ENCODE measurements at places on chromosomes 12 and 14.

- no peak for DNase-seq
Observed at GRCh38 chr12:110304061-110304551, 23.1 kb downstream of the ATP2A2 start.

GRCh38 chr12:97061171-97061570 is 154.1 kb downstream of the NEDD1 start:
- no peak for DNase-seq

GRCh38 chr12:131130311-131130911 is 176.7 kb downstream of the ADGRD1 start:
- DNase-seq: no peak

DNA sequence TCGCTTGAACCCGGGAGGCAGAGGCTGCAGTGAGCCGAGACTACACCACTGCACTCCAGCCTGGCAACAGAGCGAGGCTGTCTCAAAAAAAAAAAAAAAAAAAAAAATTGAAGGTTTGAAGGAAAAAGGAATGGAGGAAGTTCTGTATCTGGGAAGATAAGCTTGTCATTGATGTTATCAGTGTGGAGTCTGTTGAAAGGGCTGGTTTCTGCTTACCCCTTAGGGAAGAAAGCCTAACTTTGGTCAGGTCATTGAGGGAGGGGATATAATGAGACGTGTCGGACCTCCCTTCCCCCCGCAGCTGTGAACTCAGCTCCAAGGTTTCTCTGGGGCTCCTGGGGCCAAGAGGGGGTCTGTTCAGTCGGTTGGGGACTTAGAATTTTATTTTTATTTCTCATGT is 16.4 kb downstream of the DAO start:
- DNase-seq: no peak

GRCh38 chr12:42370013-42370412 is 44.0 kb downstream of the PPHLN1 start:
- no peak for DNase-seq

GRCh38 chr14:55702511-55702910 is 122.5 kb downstream of the KTN1 start:
- DNase-seq: no peak

DNA sequence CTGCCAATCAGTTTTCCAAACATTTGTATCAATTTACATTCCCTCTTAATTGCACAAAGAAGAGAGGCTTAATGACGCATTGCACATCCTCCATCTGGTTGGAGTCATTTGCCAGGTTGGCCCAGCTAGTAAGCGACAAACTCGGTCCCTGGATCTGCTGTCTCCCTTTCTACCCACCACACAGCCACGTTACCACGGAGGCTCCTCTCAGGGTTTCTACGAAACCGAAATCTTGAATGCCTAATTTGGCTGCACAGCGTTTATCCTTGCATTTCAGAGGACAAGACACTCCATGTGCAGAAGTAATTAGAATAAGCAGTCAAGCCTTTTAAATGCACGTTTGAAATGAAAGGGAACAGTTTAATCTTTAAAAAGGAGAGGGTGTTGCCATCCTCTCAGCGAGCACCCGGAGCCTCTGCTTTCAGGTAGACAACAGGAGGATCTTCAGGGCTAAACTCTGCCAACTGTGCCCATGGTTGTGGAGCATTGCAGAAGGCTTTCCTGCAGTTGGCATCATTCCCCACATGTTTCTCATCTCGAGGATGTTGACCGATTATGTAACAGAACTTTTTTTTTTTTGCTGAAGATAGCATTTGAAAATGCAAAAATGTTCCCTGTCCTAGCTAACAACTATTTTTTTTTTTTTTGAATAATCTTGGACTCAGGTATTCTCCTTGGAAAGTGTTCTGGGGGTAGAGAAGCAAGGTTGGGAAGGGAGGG is 37.8 kb downstream of the SLC24A4 start:
- no peak for DNase-seq

DNA sequence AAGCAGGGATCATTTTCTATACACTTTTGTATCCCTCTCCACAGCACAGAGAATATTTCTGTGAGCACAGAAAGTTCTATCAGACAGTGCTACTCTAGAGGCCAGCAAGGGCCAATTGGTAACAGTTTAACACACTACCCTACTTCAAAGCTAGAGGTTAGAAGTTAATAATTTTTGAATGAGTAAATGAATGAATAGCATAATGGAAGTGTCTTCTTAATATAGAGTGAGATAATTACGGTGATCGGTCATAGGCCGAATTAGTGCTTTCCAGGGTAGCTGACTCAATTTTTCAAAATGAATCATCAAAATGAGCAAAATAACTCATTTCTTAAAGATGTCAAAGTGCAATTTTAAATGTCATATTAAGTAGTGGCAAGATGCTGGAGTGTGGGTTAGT is 67.0 kb upstream of the CCDC198 start:
- DNase-seq: no peak

DNA sequence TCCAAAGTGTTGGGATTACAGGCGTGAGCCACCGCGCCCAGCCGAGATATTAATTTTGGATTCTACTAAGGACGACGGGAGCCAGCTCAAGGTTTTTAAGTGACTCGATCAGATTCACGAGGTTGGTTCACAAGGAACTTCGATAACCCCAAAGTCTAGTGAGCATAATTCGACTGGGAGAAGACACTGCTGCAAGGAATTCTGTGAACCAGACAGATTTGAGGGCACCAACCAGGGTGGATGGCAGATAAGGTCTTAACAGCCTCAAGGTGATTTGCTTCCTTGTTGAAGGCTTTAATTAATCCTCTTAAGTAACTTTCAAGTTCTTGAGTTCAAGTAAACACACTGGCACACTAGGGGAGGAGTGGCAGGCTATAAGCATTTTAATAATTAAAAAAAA is 1.1 kb upstream of the KLHDC2 start:
- DNase-seq: peak; percentile 18

DNA sequence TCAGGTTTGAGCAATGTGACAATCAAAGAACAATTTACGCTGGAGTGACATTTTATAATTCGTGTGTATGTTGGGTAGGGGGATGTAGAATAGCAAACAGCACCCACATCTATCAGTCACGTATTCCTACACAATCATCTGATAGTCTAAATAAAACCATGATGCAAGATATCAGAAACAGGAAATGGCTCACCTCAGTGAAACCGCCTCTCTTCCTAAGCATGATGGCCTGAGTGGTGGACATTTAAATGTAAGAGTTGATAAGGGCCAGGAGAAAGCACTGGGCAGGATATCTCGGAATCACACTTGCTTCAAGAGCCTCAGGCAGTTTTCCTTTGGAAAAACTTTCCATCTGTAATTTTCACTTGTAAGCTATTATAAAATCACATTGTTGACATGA is 128.2 kb downstream of the GRIP1 start:
- DNase-seq: no peak

GRCh38 chr14:23094666-23095195 is at the start of gene ACIN1:
Gene ACIN1, minus strand, starts transcription at chr14:23095136. Its CDS starts 24 bp downstream, at chr14:23095112.
- DNase-seq: no peak

DNA sequence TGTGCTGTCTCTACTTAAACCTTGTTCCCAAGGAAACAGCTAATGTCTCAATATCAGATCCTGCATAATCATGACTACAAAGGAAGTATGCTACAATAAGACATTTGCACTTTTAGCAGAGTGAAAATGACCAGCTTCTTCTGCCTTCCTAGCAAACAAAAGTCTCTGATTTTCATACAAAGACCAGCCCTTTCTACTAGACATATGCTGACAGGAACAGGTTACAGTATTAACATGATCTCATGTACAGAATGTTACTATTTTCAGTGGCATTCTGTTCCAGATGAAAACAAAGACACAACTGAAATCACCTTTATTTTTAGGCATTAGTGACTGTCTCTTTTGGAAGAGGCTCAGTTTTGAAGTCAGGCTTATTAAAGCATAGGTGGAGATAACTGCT is 228.6 kb downstream of the MED13L start:
- no peak for DNase-seq

GRCh38 chr12:50914872-50915484 is 37.4 kb upstream of the HIGD1C start:
- no peak for DNase-seq

DNA sequence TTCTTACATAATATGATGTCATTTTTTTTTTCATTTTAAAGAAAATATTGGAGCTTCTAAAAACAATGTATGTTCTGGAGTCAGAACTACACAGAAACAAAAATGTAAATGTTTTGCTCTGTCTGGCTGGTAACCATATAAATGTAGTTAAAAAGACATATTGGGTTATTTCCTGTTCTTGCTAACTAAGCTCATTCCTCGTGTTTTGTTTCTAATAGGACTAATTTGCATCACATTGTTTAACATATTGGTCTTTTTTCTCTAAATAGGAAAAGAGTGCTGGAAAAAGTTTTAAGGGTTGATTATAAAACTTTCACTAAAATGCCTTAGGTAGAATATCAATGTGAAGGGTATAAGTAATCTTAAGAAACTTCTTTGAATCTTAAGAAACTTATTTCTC is 221.3 kb downstream of the SLC6A15 start:
- no peak for DNase-seq

Measured in NCI-H526 (cell line).